ENCODE measurements at places on chromosomes 16 and 17.

DNA sequence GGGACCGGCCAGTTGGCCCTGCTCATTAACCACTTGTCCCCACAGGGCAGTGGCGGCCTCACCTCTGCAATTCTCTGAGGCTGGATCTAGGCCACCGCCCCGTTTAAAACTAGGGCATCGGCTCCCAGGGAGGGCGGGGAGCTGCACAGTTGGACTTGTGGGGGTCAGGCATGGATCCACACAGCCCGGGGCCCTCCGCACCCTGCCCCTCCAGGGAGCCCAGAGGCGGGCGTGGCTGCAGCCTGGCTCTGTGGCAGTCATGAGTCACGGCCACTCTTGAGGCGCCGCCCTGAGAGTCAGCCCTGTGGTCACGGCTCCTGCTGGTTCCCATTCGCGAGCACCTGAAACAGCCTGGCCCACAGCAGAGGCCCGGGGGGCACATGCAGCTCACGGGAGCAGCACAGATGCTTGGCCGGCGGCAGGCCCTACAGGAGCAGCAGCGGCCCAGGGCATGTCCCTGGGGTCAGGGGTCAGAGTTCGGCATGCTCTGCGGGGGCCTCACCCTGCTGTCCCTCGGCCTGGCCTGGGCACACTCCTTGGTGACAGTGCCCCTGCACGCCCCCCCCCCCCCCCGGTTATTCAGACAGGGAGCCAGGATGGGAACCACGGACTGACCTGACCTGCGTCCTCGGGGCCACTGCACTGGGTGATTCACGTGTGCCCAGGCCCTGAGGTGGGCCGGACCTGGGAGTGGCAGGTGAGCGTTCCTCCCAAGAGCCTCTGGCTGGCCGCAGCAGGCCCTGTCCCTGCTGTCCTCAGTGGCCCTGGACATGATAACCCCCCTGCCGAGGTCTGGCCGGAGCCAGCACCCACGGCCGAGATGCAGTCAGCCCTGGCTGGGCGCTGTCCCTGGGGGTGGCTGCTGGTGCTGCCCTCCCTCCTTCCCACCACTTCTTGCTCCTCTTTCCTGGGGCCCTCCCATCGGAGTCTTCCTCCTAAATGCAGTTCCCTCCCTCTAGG lies 8.2 kb downstream of the CAPN15 start:
- DNase-seq: no peak

- DNase-seq: no peak
These were observed 49.9 kb downstream of the XYLT1 start for GRCh38 chr16:17420816-17421215.

- DNase-seq: peak; percentile 48
These were observed 54.7 kb downstream of the BANP start for GRCh38 chr16:88005968-88006367.

GRCh38 chr17:49494986-49495841 lies at the start of gene NGFR:
NGFR (plus strand) TSS chr17:49495293; CDS start chr17:49495418, 125 bp downstream.
- peak; percentile 82 for DNase-seq

- no peak for DNase-seq
These were observed 78.4 kb downstream of the NT5M start for GRCh38 chr17:17381446-17382064.

- DNase-seq: no peak
These were observed 37.8 kb downstream of the MSI2 start for GRCh38 chr17:57294101-57294500.

DNA sequence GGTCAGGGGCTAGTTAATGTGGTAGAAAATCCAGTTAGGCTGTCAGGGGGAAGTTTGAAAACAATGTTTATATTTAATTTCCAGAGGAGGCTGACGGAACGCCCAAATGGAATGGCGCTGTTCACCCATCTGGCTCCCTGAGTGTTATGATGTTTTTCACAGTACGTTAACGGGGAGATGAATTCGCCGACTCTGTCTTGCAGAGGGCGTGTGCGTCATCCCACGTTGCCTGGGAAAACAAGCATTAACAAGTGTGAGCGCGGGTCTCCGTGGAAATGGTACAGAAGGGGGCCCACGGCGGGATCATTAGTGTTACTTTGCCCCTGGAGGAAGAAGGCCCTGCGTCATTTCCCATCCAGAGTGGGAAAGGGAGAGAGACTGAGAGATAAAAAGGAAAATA lies 29.6 kb downstream of the RGS9 start:
- no peak for DNase-seq

DNA sequence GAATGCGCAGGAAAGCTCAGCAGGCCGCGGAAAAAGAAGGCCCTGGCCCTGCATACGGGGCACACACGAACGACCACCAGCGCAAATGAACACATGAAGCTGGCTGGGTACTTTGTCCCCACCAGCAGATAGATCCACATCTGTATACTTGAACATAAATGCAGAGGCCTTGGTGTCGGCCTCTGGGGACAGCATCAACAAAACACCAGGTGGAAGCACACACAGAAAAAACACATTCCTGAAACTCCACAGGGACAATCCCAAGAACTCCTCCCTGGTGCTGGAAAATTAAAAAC lies 606 bp upstream of the ZBTB4 start:
- no peak for DNase-seq

DNA sequence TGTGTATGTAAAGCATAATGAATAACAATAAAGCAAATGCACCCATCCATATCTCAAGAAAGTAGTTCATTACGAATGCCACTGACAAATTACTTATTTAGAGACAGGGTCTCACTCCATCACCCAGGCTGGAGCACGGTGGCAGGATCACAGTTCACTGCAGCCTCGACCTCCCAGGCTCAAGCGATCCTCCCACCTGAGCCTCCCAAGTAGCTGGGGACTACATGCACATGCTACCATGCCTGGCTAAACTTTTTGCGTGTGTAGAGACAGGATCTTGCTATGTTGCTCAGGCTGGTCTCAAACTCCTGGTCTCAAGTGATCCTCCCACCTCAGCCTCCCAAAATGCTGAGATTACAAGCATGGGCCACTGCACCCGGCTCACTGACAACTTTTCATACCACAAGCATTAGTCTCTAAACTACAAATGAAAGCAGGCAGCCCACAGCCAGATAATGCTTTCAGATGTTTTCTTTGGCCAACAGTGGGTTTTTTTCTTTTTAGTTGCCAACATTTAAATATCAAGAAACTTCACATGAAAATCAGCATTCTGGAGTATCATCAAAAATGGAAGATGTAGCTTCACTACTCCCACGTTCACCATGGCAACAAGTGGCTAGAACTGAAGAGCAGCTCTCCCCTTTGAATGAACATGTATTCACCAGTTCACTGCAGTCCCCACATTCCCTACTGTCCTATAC lies 7.7 kb downstream of the ARHGAP17 start:
- DNase-seq: no peak

DNA sequence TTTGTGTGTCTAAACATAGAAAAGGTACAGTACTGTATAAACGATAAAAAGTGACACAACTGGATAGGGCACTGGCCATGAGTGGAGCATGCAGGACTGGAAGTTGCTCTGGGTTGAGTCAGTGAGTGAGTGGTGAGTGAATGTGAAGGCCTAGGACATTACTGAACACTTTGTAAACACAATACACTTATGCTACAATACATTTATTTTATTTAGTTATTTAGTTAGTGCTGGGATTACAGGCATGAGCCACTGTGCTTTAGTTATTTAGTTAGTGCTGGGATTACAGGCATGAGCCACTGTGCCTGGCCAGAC lies 4.6 kb downstream of the CFAP20 start:
- no peak for DNase-seq

GRCh38 chr17:19345486-19346350 lies 16.8 kb downstream of the B9D1 start:
- DNase-seq: peak; percentile 42

GRCh38 chr17:17156107-17156506 lies 50.0 kb downstream of the PLD6 start:
- DNase-seq: no peak

DNA sequence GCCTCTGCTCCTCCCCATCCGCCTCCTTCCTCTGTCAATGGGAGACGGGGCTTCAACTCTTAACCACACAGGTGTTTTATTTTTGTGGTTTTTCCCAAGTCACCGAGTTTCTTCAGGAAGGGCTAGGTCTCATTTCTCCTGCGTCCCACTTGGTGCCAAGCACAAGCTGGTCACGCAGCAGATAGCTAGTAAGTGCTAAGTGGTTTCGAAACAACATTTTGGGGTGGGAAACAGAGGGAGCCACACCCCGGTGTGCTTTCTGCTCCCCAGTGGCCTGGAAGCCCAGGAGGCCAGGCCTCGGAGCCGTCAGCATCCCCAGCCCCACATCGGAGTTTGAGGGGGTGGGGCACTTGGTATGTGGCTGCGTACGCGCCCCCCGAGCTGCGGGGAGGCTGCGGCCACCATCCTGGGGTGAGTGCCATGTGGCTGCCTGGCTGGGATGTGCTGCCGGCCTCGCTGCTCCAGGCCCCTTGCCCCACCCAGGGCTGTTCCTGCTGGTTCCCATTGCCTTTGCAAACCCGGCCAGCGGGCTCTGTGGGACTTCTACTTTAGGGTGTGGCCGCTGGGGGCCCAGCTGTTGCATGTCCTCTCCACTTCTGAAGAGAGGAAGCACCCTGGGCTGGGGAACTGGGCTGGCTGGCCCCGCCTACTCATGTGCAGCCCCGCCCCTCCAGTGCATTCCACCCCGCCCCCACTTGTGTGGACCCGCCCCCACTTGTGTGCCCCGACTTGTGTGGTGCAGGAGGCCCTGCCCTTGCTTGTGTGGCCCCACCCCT lies 55.6 kb downstream of the BAIAP2 start:
- DNase-seq: peak; percentile 67

- no peak for DNase-seq
These were observed 411.4 kb upstream of the SOX9 start for GRCh38 chr17:71709271-71709890.

- DNase-seq: no peak
These were observed 78.4 kb upstream of the GSE1 start for GRCh38 chr16:85534536-85535351.
